GM12892 (cell line): ENCODE measurements at places on chromosomes 5 and 9.

DNA sequence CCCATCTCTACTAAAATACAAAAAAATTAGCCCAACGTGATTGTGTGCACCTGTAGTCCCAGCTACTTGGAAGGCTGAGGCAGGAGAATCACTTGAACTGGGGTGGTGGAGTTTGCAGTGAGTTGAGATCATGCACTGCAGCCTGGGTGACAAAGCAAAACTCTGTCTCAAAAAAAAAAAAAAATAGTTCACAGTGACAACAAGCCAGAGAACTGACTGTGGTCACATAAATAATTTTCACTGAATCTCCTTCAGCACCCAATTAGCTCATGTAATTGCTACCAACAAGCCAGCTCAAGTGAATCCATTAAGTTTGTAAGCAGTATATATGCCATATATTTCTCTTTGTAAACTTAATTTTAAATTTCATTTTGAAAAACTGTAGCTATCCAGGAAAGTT is 14.5 kb upstream of the AFAP1L1 start:
- no peak for DNase-seq

DNA sequence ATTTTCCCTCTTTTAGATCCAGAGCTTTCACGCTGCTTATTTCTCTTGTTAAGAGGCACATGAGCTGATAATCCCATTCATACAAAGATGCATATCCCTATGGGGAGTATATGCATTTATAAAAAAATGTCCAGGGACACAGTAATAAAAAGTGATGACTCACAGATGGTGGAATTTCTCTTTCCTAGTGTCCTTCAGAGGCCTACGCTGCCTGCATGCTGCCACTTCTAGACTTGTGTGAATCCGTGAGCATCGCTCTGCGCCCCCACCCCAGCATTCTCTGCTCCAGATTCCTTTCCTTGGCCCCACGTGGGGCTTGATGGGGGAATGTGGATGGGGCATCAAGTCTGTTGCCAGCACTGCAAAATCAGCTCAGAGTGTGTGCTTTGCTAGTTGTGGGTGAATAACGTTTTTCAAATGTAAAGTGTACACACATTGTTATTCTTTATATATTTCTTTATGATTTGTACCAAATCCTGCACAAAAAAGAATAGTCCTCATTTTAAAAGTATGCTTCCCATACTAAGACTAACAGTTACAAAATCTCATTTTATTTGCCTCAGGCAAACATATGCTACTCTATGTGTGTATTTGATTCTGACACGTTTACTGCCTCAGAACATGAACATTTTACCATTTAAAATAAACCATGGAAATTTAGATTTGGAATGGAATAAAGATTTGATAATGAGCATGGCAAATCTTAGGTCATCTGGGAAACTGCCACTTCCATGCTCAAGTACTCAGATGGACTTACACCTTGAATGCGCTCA is 22.4 kb upstream of the RASGRF2 start:
- no peak for DNase-seq

GRCh38 chr9:6305954-6306563 is 22.1 kb upstream of the TPD52L3 start:
- DNase-seq = no peak

DNA sequence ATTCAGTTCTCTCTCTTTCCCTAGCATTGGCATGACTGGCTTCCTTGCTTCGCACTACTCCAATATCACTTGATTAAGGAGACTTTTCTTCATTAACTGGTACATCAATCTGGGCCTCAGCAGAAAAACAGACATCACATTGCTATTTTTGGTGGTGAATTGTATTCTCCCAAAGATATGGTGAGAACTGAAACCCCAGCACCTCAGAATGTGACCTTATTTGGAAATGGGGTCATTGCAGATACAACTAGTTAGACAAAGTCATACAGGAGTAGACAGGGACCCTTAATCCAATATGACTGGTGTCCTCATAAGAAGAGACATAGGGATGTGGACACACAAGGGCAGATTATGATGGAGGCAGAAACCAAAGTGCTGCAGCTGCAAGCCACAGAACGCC is 7.5 kb upstream of the RAD23B start:
- DNase-seq = no peak

GRCh38 chr5:55679556-55679955 is 32.6 kb downstream of the SLC38A9 start:
- DNase-seq = no peak

GRCh38 chr9:89865981-89866380 is 261.2 kb downstream of the GADD45G start:
- DNase-seq = no peak

DNA sequence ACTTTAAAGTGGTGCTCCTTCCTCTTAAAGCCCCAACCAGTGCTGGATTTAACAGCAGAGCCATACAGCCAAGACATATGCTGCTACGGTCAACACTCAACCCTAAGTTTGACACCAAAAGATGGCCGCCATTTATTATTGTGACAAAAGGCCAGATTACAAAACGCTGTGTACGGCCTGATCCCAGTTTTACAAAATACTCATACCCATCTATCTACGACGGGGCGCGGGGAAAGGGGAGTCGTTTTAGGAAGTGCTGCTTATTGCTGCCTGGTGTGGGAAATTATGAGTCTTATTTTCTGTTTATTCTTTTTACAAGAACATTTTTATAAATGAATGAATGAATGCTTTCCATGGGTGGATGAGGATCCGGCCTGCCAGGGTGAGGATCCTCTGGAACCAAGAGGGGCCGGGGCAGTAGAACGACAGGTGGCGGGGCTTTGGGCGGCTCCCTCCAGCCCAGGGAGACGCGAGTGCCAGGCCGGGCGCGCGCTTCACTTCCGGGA is 457 bp upstream of the IDNK start:
- DNase-seq = no peak

DNA sequence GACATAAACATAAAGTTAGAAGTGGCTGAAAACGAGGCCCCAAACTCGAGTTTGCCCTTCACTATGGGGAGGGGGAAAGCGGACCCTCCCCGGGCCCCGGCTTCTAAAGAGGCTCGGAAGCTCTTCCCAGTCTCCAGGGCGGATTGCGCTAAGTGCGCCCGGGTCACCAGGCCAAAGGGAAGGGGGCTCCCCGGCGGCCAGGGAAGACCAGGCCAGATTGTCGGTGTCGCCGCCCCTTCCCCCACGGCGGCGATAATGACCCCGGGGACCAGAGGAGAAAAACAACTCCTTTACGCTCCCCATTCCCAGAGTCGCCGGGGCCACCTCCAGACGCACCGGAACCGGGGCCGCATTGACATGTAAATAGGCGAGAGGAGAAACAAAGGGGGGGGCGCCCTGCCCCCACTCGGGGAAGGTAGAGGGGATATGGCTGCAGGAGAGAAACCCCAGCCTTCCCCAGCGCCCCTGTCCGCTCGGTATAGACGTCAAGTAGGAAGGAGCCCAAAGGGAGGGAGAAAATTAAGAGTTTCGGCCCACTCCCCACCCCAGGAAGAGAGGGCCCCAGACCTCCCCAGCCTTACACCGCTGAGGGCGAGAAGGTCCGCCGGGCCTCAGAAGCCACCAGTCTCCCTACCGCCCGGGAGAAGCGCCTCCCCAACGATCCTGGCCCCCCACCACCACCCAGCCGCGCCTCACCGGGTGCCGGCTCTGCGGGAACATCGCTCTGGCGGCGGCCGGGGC is 1.7 kb downstream of the TLE1 start:
- no peak for DNase-seq

DNA sequence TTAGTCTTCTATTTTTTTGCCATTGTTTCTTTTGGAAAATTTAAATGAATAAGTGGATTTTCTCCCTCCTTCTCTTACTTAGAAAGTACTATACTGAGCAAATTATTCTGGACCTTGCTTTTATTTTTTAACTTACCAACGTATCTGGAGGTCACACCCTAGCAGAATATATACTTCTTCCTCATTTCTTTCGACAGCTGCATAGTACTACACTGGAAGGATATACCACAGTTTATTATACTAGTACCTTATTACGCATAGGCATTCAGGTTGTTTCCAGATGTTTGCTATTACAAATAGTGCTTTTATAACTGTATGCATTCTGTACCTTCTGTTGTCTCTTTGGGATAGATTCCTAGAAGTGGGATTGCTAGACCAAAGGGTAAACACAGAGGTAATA is 16.7 kb downstream of the RC3H2 start:
- DNase-seq = no peak

DNA sequence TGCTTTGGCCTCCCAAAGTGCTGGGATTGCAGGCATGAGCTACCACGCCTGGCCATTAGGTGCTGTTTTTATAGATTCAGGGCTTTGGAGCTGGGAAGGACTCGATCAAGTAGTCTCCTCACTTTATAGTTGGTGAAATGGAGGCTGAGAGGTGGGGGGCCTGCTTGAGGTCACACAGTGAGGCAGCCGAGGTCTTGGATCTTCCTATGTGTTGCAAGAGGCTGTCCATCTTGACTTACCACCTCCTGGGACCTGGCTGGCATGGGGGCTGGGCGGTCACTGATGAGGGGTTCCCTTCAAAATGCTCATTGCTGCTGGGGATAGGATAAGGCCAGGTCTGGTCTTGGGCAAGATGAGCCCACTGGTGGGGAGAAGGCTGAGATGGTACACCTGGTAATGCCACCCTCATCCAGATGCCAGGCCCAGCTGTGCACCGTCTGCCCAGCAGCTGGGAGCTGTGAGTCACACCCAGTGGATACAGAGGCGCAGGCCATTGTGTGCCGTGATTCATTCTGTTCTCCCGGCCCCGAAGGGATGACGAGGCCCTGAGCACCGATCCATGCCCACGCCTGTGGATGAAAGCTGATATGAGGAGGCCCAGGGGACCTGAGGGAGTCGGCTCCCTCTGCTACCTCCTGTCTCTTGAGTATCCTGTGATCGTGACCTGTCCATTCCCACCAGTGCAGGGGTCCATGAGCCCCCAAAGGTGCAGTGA is 10.5 kb upstream of the NDST1 start:
- DNase-seq = no peak

DNA sequence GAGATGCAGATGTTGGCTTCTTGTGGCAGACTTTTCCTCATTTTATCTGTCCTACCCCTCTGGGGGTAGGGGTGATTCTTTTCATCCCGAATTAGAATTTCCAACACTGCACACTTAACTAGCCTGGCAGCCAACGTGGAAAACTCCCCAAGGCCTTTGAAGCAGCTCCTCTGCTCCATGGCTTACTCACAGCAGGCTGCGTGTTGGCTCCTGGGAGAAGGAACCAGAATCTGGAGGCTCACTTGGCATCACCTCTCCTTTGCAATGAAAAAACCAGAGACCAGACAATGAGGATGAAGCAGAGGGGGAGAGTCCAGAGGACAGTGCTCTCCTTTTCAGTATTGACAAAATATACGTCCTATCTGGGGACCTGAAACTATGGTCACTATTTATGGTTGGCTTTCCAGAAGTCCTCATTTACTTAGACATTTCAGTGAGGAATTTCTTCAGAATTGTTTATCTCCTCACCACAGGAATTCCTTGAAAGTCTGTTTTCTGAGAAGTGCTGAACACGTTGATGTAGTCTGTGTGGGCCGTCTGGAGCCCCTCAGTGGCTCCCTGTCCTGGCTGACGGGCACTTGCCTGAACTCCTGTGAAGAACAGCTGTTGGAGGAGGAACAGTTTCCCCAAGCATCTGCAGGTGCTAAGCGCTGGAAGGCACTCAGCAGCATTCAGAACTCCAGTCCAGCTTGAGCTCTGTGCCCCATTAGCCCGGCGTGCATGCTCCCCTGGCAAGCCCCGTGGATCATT is 231.3 kb downstream of the RFK start:
- no peak for DNase-seq

GRCh38 chr5:55540525-55540924 is 5.8 kb upstream of the PLPP1 start:
- DNase-seq = no peak
